ENCODE measurements at places on chromosomes 4 and X.

- peak; percentile 0 for DNase-seq
Measured at GRCh38 chrX:30971774-30972603, 82.9 kb upstream of the TAB3 start.

GRCh38 chr4:40672528-40673522 lies 43.2 kb upstream of the RBM47 start:
- peak; percentile 41 for DNase-seq

DNA sequence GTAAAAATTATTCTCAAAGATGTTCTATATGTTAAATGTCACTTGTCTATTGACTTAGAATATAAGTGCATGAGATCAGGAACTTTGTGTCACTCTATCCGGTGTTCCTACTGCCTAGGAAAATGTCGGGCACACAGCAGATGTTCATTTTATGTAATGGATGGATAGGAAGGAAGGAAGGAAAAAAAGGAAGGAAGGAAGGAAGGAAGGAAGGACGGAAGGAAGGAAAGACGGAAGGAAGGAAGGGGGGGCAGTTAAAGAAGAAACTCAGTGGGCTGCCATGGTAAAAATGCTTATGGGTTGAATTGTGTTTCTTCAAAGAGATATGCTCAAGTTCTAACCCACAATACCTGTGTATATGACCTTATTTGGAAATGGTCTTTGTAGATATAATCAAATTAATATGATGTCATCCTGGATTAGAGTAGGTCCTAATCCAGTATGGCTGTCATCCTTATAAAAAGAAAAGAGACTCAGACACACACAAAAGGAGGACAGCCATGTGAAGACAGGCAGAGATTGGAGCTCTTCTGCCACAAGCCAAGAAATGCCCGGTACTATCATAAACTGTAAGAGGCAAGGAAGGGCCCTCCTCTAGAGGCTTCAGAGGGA lies 86.3 kb downstream of the COL25A1 start:
- DNase-seq = no peak

DNA sequence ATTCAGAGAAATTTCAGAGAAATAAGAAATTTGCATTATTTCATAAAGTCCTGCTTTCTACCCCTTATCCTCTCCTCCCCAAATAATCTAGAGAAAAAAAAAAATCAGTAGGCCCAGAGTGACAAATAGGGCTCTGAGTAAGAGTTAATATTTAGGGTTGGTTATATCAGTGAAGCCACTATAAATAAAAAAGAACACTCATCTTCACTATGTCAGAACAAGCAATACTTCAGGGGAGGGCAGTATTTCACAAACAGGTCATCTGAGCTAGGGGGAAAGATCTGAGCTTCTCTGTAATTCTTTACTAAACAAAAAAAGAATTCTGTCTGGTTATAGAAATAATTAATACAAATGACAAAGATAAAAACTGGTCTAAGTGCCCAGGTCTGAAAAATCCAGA lies 39.4 kb downstream of the PDE5A start:
- DNase-seq = no peak

Data from stimulated activated CD4-positive, alpha-beta T cell treated with anti-CD3 and anti-CD28 coated beads, Interleukin-4, amount 100 ng/mL, for 4 hours (primary cell).